MM.1S (cell line): ENCODE measurements at places on chromosomes 5 and 9.

GRCh38 chr9:113461943-113462342 lies 1.6 kb upstream of the RGS3 start:
- DNase-seq = no peak

DNA sequence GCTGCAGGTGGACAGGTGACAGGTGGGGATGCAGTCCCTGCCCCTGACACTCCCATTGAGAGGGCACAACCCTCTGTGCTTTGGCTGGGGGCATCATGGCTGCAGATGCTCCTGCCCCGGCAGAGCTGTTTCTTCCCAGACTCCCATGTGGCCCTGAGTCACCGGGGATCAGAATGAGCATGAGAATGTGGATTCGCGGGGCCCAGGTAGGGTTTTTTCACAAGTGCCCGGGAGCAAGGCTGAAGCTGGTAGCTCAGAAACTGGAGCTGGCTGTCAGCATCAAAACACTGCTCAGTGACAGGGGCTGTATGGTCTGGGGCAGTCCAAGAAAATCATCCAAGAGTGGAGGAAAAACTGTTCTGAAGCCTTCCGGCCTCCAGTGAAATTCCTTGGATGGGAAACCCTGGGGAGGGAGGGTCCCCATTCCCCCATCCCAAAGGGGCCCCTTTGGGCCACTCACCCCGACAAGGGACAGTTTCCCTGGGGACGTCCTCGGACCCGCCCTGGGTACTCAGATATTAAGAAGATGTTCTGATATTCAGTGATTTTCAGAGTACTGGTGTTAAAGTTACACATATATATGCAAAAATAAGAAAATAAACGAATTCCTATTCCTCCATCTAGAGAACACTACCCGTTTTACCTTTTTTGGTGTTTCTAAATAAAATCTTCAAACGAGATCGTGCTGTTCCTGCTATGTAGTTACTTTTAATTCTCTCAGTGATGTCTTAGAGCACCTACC lies 120.1 kb upstream of the LPCAT1 start:
- DNase-seq = no peak

DNA sequence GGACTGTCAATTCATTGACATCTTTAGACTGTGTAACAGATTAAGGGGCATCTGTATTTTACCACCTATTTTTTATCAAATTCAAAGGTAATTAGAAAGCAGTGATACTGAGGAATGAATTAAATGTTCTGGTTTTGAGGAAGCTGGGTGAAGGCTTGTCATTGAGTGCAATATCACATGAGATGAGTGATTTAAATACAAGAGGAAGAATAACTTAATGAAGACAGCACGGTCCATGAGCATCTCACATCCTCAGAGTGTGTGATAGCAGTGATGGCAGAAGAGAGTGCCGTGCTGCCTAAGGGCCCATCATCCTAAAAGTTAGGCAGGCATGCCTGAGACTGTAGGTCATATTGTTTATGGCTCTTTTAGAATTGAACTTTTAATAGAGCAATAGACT lies 263.3 kb downstream of the MAST4 start:
- DNase-seq = no peak

DNA sequence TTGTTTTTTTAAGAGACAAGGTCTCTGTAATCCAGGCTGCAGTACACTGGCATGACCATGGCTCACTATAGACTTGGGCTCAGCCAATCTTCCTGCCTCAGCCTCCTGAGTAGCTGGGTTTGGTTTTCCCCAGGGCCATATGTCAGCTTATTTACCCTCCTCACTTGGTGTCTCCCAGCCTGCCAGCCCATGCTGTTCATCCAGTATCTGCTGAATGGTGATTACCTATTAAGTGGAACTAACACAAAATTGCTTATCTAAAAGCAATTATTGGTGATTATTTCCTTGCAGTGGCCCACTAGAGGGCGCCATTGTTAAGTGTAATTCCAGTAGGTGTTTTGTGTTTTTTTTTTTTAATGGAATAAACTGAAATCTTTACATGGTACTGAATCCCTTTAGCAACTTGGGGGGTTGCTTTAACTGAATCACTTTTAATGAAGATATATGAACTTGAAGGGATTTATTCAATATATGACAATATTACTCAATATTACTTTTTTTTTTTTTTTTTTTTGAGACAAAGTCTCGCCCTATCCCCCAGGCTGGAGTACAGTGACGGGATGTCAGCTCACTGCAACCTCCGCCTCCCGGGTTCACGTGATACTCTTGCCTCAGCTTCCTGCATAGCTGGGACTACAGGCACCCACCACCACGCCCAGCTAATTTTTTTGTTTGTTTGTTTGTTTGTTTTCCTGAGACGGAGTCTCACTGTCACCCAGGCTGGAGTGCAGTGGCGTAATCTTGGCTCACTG lies 13.8 kb downstream of the EXOSC2 start:
- peak; percentile 61 for DNase-seq

DNA sequence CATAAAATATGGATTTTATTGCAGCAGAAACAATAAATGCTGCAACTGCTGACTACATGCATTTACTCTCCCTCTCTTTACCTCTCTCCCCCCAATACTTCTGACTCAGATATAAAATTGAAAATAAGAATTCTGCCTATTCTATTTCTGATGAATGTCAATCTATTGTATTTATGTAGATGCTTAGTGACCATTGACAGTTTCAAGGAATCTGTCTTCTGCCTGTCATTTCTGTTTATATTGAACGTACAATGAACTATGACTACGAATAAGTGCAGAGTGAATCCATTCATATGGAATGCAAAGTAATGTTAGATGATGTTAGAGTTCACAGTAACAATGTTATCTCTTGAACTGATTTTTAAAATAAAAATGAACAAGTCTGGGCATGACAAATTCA lies 898 bp downstream of the CDH10 start:
- no peak for DNase-seq

GRCh38 chr5:175460126-175460525 lies 16.1 kb upstream of the DRD1 start:
- DNase-seq = peak; percentile 33

- DNase-seq = no peak
Observed at GRCh38 chr5:91179018-91179417, 204.1 kb downstream of the ARRDC3 start.

GRCh38 chr5:143349177-143349576 lies 54.3 kb downstream of the NR3C1 start:
- DNase-seq = no peak

GRCh38 chr5:61328791-61329549 lies 3.1 kb upstream of the ZSWIM6 start:
- no peak for DNase-seq

GRCh38 chr9:27529316-27530278 lies at the start of gene MOB3B:
Gene MOB3B (minus strand): TSS chr9:27529814. CDS start chr9:27455550, 74,264 bp downstream.
- peak; percentile 46 for DNase-seq

GRCh38 chr5:126198531-126198930 lies 224.7 kb upstream of the GRAMD2B start:
- no peak for DNase-seq

DNA sequence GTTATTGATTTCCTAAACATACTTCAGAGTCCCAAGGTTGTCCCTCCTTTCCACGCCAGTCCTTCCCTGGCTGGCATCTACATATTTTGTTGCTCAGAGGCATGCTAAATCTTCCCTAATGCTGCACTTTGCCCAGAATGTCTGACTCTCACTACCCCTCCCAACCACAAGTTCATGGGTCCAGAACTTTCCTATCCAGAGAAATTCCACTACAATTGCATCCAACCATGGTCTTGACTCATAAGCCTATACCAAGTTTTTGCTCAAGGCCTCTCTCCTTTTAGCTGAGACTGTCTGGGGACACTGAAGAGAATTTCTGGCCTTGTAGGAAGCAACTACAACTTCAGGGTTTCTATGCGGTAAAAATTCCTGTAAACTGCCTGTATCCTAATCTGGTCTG lies 206.3 kb downstream of the BNC2 start:
- DNase-seq = no peak

- DNase-seq = no peak
Observed at GRCh38 chr5:154390096-154390495, 55.7 kb upstream of the SAP30L start.

DNA sequence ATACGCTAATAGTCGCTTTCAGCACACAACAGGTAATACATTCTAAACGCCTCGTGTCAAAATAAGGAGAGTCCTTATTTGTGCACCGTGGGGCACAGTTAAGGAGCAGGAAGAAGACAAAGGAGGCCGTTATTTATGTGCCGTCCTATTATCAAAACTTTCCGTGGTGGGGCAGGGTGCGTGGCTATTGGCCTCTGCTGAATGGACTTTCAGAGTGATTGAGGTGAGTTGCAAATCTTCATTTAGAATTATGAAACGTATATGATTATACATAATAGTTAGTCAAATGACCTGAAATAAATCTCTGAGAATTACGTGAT lies 833 bp downstream of the C5orf24 start:
- DNase-seq = peak; percentile 27

GRCh38 chr5:144465441-144465840 lies 294.8 kb downstream of the KCTD16 start:
- DNase-seq = no peak

DNA sequence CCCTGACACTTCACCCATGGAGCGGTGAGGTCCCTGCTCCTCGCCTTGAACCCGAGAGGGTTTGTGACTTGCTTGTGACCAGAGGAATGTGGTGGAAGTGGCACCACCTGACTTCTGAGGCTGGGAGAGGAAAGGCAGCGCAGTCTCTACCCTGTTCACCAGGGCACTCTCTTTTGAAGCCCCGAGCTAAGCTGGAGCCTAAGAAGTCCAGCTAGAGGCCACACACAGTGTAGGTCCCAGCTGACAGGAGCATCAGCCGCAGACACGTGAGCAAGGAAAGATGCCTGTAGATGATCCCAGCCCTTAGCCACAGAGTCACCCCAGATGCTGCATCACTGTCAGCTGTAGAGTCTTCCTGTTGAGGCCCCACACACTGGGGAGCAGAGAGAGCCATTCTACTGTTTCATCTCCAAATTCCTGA lies 1.7 kb upstream of the ANGPTL2 start:
- DNase-seq = no peak

- DNase-seq = no peak
Observed at GRCh38 chr5:40331616-40332015, 348.1 kb upstream of the PTGER4 start.

GRCh38 chr9:93054758-93055704 lies 3.5 kb upstream of the SUSD3 start:
- DNase-seq = no peak

- DNase-seq = no peak
Observed at GRCh38 chr5:107831612-107832395, 161.1 kb upstream of the EFNA5 start.

- DNase-seq = no peak
Observed at GRCh38 chr9:115946530-115946929, 207.1 kb upstream of the PAPPA start.

GRCh38 chr9:34271265-34272006 lies 57.6 kb downstream of the KIF24 start:
- no peak for DNase-seq

- DNase-seq = no peak
Observed at GRCh38 chr9:19799784-19800183, 10.9 kb upstream of the SLC24A2 start.

GRCh38 chr5:139593716-139594319 lies 32.7 kb downstream of the UBE2D2 start:
- DNase-seq = no peak
